ENCODE measurements at places on chromosomes 16 and 17. TPM values are rescaled to one million over a fixed set of nuclear protein-coding genes. Genes with fewer than 3 reads are reported as not detected.

DNA sequence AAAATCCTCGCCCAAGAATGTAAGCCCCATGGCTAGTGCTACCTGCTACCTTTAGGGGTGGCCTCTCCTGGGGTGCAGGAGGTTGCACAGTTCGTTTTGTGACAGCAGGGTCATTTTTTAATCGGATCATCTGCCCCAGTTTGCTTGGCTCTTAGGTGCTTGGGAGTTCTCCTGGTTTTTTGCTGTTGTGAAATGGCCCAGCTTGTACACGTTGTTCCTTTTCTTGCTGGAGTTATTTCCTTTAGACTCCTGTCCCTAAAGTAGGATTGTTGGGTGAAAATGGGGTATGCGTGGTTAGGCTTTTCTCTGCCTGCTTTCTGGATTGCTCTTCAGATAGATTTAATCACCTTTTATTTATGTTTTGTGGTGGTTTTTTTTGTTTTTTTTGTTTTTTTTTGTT, 25.8 kb downstream of the ABCC1 start:
- H3K4me1 ChIP-seq: no peaks in the 10 kb centered on the region
- no peak overlapping the region for H3K27ac ChIP-seq
- H3K36me3 ChIP-seq: peaks cover 5% of the 10 kb centered on the region
- DNase-seq: no peak
- H3K27me3 ChIP-seq: no peaks in the 10 kb centered on the region
- H3K4me3 ChIP-seq: no peak overlapping the region

- no peaks in the 10 kb centered on the region for H3K36me3 ChIP-seq
- no peak for DNase-seq
- peak overlapping the region; percentile 48 for H3K27ac ChIP-seq
- H3K4me3 ChIP-seq: no peak overlapping the region
- H3K27me3 ChIP-seq: no peaks in the 10 kb centered on the region
- no peaks in the 10 kb centered on the region for H3K4me1 ChIP-seq
These were observed 3.6 kb upstream of the ZMYND15 start for GRCh38 chr17:4735876-4736651.

Gene CDRT4
- 20.9 TPM for polyA plus RNA-seq

Gene TAC4
- not detected for polyA plus RNA-seq

Gene UBE2Z
- polyA plus RNA-seq: 32.5 TPM

GRCh38 chr16:58234831-58235595, 37.1 kb upstream of the CSNK2A2 start:
- no peaks in the 10 kb centered on the region for H3K4me1 ChIP-seq
- DNase-seq: no peak
- H3K27me3 ChIP-seq: no peaks in the 10 kb centered on the region
- no peak overlapping the region for H3K4me3 ChIP-seq
- H3K27ac ChIP-seq: no peak overlapping the region
- no peaks in the 10 kb centered on the region for H3K36me3 ChIP-seq

DNA sequence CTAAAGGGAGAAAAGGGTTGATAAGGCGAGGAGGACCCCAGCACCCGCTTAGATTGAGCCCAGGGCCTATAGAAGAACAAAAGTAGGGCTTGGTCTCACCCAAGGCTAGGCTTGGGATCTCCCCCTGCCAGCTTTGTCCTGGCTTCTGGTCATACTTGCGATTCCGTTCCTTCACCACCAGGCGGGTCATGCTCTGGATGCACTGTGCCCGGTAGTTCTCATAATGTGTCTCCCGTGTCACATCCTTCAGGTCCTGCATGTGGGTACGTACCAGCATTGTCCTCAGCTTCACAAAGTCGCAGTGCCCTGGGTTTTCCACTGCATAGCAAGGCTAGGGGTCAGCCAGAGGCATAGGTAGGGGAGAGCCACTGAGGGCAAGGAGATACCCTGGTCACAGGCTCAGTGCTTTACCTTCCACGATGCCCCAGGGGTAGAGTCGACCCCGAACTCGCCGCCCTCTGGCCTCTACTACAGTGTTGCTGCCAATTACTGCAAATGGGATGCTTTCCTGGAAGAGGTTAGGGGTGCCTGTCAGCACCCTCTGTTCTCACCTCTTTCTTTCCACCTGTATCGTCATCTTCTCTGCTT, 6.5 kb upstream of the MTMR4 start:
- no peaks in the 10 kb centered on the region for H3K27me3 ChIP-seq
- H3K36me3 ChIP-seq: no peaks in the 10 kb centered on the region
- no peak for DNase-seq

- DNase-seq: no peak
- H3K4me3 ChIP-seq: no peak overlapping the region
- H3K27me3 ChIP-seq: no peaks in the 10 kb centered on the region
- H3K36me3 ChIP-seq: no peaks in the 10 kb centered on the region
These were observed 8.1 kb downstream of the SMTNL2 start for GRCh38 chr17:4592240-4593005.

DNA sequence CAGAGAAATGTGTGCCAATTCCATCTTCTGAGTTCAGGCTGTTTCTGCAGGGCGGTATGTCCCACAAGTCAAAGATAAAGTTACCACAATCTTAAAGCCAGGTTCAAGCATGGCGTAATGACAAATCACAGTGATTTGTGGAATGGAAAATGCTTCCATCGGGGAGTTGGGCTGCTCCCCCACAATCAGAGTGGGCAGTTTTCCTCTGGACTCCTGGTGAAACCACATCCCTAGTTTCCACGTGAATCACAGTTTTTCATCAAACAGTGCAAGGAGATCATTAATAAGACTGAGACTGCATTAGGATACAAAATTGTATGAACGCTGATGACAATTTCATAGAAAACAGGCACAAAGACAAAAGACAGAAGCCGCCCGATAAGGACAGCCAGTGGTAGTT, 3.6 kb downstream of the LITAF start:
- H3K4me3 ChIP-seq: no peak overlapping the region
- no peak for DNase-seq
- H3K4me1 ChIP-seq: no peaks in the 10 kb centered on the region
- no peaks in the 10 kb centered on the region for H3K27me3 ChIP-seq
- peak overlapping the region; percentile 94 for H3K27ac ChIP-seq
- no peaks in the 10 kb centered on the region for H3K36me3 ChIP-seq

Gene ASGR1
- 1.2 TPM for polyA plus RNA-seq

DNA sequence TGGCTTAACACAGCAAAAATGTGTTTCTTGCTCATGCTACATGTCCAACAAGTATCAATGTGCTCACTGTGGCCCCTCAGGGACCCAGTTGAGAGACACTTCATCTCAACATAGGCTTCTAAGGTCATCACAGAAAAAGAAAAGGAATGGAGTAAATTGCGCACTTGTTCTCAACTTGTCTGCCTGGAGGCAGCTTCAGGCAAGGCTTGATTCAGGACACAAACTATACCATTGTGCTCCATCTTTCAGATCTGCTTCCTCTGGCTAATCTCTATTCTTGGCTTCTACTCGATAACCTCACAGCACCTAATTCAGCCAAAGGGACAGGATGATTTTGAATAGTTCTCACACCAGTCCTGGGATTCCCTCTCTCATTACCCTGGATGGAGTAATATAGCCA, 35.6 kb downstream of the HS3ST2 start:
- H3K4me3 ChIP-seq: no peak overlapping the region
- no peaks in the 10 kb centered on the region for H3K4me1 ChIP-seq
- no peaks in the 10 kb centered on the region for H3K27me3 ChIP-seq
- no peak overlapping the region for H3K27ac ChIP-seq
- H3K36me3 ChIP-seq: no peaks in the 10 kb centered on the region

DNA sequence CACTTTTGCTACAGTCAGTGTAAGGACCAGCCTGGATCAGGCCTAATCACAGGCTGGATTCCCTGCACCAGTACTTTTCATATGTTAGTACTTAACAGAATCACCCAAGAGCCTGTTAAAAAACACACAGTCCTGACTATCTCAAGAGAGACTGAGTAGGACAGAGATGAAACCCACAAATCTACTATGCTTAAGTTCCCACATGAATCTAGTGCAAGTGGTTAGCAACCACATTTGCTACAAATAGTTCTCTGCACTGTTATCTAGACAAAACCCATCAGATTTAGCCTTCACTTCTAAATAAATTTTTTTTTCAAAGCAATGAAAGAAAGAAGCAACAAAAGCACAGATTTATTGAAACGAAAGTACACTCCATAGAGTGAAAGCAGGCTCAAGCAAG, 38.9 kb downstream of the SSH2 start:
- H3K4me3 ChIP-seq: no peak overlapping the region
- H3K36me3 ChIP-seq: no peaks in the 10 kb centered on the region
- no peak for DNase-seq
- no peaks in the 10 kb centered on the region for H3K27me3 ChIP-seq

Gene CYBA
- 63.3 TPM for polyA plus RNA-seq

GRCh38 chr16:86002178-86002900, 103.4 kb downstream of the IRF8 start:
- H3K27ac ChIP-seq: no peak overlapping the region
- H3K4me1 ChIP-seq: no peaks in the 10 kb centered on the region
- no peak overlapping the region for H3K4me3 ChIP-seq
- no peak for DNase-seq

GRCh38 chr17:36545077-36545464, 352 bp downstream of the GGNBP2 start:
- no peaks in the 10 kb centered on the region for H3K27me3 ChIP-seq
- peaks cover 29% of the 10 kb centered on the region for H3K4me1 ChIP-seq
- no peak for DNase-seq
- peak overlapping the region; percentile 97 for H3K4me3 ChIP-seq
- H3K27ac ChIP-seq: peak overlapping the region; percentile 98

Measured in pancreas (tissue), 10 donors.